ENCODE measurements at places on chromosomes 2 and 18.

GRCh38 chr2:190846746-190847145, 33.9 kb upstream of the GLS start:
- DNase-seq = no peak

DNA sequence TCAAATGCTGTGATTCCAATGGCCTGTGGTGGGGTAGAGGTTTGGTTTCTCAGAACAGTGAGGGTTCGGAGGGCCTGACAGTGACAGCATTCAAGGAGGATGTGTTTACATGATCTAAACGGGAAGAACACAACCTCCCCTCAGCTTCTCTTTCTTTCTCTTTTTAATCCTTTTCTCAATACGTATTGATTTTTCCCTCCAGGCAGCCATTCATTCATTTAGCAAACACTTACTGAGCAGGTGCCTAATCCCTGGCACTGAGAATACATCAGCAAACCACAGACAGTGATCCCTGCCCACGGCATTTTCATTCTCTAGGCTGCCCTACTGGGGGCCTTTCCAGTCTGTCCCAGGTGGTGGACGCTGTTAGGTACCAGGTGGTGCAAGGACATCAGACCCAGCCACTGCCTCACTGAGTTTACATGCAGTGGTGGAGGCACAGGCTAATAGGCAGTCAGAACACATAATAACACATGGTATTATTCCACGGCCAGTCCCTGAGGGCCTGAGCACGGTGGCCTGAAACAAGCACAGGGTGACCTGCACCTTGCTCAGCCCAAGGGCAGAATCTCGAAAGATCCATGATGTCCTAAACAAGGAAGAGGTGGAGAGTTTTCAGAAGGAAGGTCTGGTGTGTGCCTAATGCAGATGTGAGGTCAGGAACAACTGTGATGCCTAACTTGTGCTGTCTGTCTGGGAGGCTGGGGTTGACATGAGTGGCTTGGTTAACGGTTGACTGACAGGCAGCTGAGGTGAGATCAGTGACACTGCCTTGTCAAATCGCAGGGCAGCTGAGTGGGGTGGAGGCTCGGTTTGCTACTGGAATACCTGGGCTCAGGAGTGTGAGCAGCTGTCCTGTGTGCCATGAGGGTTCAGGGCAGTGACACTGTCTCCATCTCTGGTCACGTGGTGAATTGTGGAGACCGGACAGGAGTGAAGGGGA, 785.5 kb upstream of the HS6ST1 start:
- no peak for DNase-seq

DNA sequence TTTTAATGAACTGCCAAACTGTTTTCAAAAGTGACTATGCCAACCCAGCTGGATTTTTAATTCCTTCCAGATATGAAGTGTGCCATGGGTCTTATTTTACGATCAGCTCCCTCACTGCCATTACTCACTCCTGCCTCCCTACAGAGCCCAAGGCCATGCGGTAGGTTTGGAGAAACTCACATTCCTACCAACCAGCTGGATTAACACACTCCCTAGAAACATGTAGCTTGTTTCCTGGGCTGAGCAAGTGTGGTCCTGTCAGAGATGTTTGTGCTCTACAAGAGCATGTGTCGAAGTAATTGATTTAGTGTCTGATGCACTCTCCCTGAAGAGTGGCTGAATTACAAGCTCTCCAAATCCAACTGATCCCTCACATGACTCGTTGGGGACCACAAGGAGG, 82.5 kb downstream of the SPP2 start:
- no peak for DNase-seq

- no peak for DNase-seq
These were observed 68.3 kb downstream of the KCNF1 start for GRCh38 chr2:10980071-10980470.

DNA sequence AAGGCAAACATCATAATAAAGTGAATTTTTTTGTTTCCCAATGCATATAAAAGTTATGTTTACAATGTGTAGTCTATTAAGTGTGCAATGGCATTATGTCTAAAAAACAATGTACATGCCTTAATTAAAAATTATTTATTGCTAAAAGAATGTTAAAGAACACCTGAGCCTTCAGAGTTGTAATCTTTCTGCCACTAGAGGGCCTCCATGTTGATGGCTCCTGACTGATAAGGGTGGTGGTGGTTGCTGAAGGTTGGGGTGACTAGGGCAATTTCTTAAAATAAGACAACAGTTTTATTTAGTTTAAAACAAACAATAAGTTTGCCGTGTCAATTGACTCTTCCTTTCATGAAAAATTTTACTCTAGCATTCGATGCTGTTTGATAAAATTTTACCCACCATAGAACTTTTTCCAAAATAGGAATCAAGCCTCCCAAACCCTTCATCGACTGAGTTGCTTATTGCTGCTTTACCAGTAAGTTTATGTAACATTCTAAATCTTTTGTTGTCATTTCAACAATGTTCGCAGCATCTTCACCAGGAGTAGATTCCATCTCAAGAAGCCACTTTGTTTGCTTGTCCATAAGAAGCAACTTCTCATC, 32.3 kb downstream of the MAP3K2 start:
- no peak for DNase-seq

DNA sequence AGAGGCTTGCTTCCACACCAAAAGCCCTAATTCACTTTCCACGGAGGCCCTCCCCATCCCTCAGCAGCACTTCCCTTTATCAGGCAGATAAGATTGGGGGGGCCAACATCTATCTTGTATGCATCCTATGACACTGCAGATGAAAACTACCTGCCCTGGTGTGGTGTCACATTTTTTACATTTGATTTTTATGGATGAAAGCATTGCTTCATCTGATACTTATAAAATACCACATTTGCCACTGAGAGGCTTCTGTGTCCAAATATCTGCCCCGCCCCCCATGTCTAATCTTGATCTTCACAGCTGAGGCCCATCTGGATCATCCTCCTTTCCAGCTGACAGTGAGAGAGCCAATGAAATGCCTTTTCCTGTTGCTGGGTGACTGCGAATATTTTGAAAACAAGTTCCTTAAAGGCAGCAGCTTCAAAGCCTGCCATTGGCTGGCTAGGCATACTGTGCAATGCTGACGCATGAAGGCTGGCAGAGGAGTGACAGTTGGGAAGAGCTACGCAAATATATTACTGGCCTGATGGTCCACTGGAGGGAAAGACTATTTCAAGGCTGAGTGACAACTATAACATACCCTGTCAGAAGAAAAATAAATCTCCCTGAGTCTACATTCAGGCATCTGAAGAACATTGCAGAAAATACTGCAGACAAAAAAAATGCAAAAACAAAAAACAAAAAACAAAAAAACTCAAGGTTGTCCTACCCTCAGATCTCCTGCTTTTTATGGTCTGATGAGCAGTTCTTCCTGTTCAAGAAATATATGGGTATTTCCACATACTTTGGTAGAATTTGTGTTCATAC, 318.7 kb downstream of the PDE11A start:
- peak; percentile 62 for DNase-seq

DNA sequence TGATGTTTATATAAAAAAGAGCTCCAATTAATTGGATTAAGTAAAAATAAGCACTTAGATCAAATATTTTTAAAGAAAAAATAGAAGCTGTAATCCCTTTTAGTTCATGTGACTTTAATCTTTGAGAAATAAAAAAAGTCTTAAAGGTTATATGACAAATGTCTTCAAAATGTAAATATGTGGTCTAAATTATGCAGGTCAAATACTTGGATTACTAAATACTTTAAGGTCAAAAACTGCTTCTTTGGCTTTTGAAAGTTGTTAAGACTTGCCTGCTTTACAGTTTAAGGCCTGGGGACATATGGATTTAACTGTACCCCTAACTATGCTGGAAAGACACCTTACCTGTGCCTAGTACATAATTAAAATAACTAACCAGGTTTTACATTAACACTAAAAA, 15.5 kb upstream of the PDK1 start:
- no peak for DNase-seq

DNA sequence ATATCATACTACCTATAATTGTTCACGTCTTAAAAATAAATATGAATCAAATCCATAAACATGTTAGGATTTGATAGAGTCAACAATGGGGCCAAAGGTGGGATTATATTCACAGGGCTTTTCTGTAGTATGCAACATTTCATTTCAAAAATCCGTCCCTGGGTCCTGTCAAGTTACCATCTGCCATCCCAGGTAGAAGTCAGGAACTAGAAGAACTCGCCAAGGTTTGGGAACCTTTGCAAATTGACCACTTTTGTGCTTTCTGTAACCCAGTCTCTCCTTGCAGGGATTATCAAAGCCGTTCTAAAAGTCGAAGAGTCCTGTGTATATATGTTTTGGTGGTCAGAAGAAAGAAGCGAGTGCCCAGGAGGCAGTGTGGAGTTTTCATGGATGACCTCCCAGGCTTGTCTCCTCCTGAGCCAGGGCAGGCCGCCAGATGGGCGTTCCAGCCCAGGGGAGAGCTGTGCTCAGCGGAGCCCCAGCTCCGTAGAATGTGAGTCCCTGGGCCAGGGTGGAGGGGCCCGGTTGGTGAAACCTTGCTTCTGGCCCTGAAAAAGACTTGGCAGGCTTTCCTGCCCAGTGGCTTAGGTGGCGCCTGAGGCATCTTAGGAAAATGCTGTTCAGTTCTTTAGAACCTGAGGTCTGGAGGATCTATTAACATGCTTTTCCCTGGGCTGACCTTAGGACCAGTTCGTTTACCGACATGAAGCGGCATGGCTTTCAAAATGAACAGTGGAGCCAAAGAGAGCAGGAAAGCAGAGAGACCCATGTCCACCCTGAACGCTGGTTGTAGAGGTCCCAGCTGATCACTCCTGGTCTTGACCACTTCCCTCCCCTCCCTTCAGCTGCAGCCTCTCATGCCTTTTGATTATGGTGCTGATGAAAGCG, 69.2 kb downstream of the LONRF2 start:
- DNase-seq = no peak

GRCh38 chr2:120673205-120673550, 62.5 kb upstream of the GLI2 start:
- DNase-seq = no peak

- DNase-seq = no peak
These were observed 367.8 kb upstream of the HS6ST1 start for GRCh38 chr2:128686497-128686859.

GRCh38 chr2:10348891-10349290, 46.2 kb downstream of the HPCAL1 start:
- DNase-seq = no peak

DNA sequence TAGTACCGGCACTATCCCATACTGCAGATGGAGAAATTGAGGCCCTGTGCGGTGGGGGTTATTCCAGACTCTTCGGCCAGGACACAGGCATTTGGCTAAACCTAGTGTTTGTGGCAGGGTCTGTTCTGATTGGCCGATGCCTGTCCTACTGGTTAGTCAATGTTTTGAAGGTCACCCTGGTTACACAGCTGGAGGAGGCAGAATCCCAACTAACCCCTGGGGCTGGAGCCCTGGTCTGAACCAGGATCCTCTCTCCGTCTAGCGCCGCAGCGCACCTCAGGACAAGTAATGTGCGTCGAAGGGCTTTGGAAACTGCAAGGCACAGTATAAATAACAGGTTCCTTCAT, 19.4 kb downstream of the TEX44 start:
- peak; percentile 72 for DNase-seq

DNA sequence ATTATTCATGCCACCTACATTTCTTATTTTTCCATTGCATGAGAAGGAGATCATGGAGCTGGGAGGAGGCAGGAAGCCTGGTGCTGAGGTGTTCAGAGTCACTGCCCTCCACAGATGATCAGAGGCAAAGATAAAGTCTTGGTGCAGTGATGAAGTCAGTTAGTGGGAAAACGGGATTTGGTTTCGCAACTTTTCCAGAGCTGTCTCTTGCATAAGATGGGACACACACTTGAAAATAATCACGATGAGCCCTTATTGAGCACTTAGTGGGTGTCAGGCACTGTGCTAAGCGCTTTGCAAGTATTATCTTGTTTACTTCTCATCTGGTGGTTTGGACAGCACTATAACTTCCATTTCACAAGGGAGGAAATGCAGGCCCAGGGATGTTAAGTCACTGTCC, 222.1 kb upstream of the SMAD2 start:
- no peak for DNase-seq

DNA sequence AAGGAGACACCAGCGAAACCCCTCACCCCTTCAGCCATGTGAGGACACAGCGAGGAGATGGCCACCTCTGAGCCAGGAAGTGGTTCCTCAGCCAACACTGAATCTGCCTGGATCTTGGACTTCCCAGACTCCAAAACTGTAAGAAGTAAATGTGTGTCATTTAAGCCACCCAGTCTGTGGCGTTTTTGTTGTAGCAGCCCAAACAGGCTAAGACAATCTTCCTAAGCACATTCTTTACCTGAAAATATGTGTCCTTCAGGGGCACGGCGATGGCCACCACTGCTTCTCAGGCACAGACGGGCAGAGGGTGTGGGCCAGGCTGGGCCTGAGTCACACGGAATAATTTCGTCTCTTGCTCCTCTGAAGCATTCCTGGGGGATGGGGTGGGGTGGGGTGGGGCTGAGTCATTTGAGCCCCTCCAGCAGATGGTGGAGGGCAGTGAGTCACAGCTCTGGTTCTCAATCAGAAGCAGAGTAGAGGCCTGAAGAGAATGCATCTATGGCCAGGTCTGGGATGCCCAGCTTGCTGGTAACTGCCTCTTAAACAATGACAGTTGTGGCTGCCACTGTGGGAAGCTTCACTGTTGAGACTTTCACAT, 142.4 kb downstream of the CAPN13 start:
- no peak for DNase-seq

- DNase-seq = no peak
These were observed 128.0 kb upstream of the CCDC150 start for GRCh38 chr2:196511258-196512168.

GRCh38 chr2:118013724-118014491, at the start of gene CCDC93:
Gene CCDC93, minus strand, starts transcription at chr2:118014070. Its CDS starts 75 bp downstream, at chr2:118013995.
- DNase-seq = peak; percentile 83

GRCh38 chr2:164722616-164723338, 101.5 kb upstream of the GRB14 start:
- no peak for DNase-seq

- no peak for DNase-seq
These were observed 439 bp upstream of the PLEKHH2 start for GRCh38 chr2:43636621-43637020.

- DNase-seq = no peak
These were observed 49.6 kb upstream of the BZW1 start for GRCh38 chr2:200762127-200762526.

DNA sequence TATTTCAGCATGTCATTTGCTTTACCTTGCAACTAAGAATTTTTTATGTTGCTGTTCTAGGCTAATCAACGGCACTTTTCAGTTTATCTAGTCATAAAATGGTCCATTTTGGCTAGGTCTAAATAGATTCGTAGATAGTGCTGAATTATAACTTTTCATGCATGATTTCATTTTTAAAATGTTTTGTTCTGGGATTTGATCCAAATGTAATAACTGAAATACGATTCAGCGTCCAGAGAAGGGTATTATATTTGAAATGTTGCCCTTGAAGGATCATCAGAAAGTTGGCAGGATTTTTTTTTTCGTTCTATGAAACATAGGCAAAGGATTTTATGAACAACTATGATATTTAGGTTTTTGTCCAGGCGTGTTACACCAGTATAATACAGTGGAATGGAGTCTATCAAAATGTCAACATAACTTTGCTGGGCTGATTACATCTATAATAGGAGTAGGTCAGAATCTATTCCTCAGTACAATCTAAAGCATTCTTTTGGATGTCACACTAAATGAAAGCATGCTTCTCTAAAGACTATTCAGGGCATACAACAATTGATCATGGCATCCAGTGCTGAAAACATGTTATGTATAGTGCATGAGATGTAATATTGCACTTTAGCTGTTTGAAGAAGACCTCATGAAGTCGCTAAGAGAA, 24.8 kb downstream of the TTC27 start:
- DNase-seq = no peak

- no peak for DNase-seq
These were observed 99.6 kb upstream of the TNP1 start for GRCh38 chr2:216959433-216959832.
